CD8-positive, alpha-beta memory T cell (primary cell): ENCODE measurements at places on chromosomes 5 and 9. TPM values are rescaled to one million over a fixed set of nuclear protein-coding genes. Genes with fewer than 3 reads are reported as not detected.

Gene PCDHB4
- total RNA-seq = not detected

Gene APBA1
- 0.13 TPM for total RNA-seq

Gene NIPSNAP3A
- total RNA-seq = 9.1 TPM

Gene ARID3C
- 0.44 TPM for total RNA-seq

Gene TOR1B
- 24.6 TPM for total RNA-seq

Gene FOXD4L6
- not detected for total RNA-seq

Gene FOXD4
- total RNA-seq = 0.22 TPM

Gene TYRP1
- total RNA-seq = not detected

Gene SAPCD2
- 12.7 TPM for total RNA-seq

Gene SPATA31A3
- not detected for total RNA-seq

Gene C5orf22
- 29.8 TPM for total RNA-seq

Gene PTPN3
- total RNA-seq = 0.48 TPM

Gene SOHLH1
- not detected for total RNA-seq

Gene TMOD1
- 1.2 TPM for total RNA-seq

Gene SLC45A2
- total RNA-seq = not detected
